Stimulated activated CD4-positive, alpha-beta T cell treated with anti-CD3 and anti-CD28 coated beads, Interleukin-15, amount 100 ng/mL, for 1 hour (primary cell): ENCODE measurements at places on chromosomes 4 and X.

DNA sequence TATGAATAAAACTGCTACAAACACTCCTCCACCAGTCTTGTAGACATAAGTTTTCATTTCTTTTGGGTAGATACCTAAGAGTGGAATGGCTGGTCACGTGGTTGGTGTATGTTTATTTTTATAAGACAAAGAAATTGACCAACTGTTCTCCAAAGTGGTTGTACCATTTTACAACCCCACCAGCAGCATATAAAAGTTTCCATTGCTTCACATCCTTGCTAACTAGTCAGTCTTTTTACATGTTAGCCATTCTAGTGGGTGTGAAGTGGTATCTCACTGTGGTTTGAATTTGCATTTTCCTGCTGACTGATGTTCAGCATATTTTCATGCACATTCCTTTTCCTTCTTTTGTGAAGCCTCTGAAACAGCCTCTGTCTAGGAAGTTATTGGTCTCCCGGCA lies 76.2 kb upstream of the ADGRG2 start:
- DNase-seq = no peak

GRCh38 chrX:20333672-20334071 lies 67.0 kb upstream of the RPS6KA3 start:
- DNase-seq = no peak

DNA sequence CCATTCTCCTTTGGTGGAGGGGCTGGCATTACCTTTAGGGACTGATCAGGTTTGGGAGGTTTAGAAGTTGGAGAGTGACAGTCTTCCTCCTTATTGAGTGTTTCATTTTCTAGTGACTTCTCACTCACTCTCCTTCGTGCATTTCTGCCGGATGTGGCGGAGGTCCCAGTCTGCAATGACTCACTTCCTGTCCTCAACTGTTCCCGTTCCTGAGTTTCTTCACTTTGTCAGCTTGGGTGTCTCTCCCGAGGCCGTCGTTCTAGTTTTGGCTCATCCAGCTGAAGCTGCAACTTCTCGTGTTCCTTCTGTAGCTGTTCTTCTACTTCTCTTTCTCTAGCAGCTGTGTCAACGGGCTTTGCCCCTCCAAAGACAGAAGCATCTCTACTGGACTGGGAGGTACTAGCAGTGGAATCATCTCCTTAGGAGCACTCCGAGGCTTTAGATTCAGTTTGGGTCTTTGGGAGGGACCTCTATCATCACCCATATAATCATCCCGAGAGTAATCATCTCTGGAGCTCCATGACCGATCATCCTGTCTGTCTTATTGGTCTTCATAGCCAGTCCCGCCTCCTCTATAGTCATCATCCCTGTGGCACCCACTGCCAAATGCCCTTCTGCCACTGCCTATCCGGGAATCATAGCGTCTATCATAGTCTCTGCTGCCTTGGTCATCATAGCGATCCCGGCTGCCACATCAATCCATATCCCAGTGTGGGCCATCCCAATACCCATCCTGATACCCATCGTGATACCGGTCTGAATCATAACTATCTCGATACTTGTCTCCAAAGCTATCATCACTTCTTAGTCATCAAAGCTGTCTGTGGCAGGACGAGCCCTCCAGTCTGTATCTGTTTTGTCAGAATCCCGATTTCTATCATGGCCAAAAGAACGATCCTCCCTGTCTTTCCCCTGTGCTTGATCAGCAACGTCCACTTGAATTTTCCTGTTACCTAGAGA lies 35.3 kb upstream of the VSIG4 start:
- DNase-seq = no peak

- no peak for DNase-seq
Observed at GRCh38 chr4:6749340-6750171, 33.0 kb upstream of the KIAA0232 start.

DNA sequence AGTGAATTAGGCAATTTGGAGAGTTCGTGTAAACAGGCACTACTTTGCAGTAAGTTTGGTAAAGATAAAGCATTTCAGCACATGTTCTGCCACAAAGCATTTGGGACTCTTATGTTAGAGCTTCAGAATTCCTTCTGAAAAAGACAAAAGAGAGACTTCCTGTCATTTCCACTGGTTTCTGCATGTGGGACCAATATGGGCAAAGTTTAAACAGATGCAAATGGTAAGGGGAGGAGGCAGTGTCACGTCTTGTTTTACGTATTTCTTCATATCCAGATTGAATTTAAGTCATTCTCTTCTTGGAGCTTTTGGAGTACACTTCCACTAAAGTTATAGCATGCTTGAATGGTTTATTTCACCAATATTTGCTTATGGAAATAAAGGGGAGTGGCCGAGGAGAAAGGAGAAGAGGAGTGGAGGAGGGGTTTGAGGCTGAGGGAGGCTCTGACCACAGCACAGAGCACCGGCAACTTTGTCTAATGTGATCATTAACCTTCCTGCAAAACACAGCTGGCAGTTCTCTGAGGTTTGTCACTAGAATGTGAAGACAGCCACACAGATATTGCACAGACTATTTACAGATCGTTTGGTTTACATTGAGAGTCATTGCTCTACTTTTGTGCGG lies at the start of gene APELA:
APELA (plus strand) TSS at position 479 of the 625 bp plus-strand sequence. CDS start 154 bp downstream, outside the sequence.
- no peak for DNase-seq

- no peak for DNase-seq
Observed at GRCh38 chrX:96987228-96987627, 103.5 kb downstream of the RPA4 start.

DNA sequence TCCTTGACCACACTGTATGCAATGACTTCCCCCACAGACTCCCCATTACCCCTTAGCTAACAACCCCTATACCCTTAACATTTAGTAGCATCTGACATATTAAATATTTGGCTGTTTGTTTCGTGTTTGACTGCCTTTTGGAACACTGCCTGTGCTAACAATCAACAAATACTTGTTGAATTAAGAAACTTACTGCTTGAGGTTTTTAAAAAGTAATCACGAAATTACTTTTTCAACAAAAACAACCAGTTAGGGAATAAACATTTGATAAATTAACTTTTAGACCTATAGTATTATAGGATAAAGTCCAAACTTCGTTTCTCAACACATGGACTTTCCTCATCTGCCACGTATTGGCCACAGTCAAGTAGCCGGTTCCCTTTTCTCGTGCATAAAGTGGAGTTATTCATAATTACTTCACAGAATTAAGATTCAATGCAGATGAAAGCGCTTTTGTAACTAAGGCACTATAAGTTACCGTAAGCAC lies 555 bp upstream of the ELMOD2 start:
- no peak for DNase-seq

DNA sequence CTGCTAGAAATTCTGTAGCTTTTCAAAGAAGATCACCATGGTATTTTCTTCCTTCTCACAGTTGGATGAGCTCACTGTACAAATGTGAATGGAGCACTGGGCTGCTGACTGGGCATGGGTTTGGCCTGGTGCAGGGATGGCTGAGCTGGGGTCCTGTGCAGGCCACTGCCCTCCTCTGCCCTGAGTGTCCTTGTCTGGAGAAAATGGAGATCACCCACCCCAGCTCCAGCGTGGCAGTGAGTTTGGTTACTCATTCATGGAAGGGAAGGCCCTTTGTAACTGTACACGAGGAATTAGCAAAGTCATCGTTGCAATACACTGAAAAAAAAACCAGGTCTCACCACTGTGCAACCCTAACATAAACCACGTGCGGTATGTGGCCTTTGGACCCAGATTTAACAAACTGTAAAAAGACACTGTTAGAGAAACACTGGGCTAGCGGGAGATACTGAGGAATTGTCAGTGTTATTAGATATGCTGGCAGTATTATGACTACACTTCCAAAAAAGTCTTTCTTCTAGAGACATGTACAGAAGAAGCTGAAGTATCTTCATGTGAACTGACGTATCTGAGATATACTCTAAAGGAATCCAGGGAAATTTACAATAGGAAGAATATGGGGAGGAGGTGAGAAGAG lies 16.1 kb upstream of the TBC1D14 start:
- DNase-seq = no peak

DNA sequence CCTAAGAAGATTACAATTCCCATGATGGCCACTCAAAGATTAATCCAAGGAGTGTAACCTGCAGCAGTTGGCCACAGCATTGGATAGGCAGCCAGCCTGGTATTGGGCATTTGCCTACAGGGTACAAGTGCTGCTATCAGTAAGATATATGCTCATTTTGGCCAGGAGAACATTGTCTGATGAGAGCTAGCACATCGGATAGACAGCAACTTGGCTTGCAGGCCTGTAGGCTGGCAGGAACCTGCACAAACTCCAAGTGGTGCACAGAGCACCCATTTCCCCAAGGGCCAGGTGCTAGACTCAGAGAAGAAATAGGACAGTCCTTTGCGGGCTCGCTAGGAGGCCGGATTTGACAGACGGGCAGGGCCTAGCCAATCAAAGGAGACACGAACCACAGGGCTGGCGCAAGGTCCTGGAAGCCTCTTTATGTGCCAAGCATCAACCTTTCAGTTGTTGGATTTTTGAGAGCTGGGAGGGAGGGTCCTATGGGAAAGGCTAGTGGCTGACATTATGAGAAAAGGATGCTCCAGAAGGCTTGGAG lies 11.7 kb upstream of the AP1AR start:
- no peak for DNase-seq
